Karpas-422 (cell line): ENCODE measurements at places on chromosomes 12 and 14.

DNA sequence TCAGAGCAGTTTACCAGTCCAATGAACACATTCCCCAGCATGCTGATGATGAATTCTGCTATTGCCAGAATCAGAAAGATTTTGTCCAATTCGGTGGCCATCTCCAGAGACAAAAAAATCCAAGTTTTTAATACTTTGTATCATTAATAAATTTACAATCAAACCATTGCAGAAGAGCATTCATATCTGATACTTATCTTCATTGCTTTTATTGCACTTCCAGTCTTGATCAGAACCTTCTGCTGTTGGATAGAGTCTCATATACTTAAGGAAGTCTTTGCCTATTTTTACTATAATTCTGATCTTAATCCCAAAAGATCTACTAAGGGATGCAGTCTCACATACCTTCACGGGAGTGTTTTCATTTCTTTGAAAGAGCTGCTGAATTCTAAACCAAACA lies at the start of gene TAS2R42:
TSS of gene TAS2R42 (minus strand) at position 101 of the 400 bp plus-strand sequence. CDS start at position 101, 0 bp downstream.
- no peaks in the 10 kb centered on the region for H3K36me3 ChIP-seq
- H3K4me3 ChIP-seq = no peak within 1 kb of the TSS
- no peaks in the 10 kb centered on the region for H3K4me1 ChIP-seq

DNA sequence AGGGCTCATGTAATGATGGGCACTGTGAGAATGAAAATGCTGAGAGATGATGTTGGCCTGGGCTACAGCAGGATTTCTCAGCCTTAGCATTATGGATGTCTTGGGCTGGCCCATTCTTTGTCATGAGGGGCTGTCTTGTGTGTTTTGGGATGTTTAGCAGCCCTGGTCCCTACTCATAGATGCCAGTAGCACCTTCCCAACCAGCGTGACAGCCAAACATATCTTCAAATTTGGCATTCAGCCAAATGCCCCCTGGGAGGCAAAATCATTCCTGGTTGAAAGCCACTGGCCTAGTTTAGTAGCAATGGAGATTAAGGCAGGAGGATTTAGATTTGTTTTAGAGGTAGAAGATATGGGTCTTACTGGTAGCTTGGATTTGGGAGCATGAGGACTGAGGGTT lies 26.6 kb downstream of the UBE3B start:
- H3K27me3 ChIP-seq = no peaks in the 10 kb centered on the region
- DNase-seq = no peak
- peaks cover 7% of the 10 kb centered on the region for H3K4me1 ChIP-seq
- no peak overlapping the region for H3K4me3 ChIP-seq

GRCh38 chr14:68076451-68076850 lies 256.9 kb downstream of the RAD51B start:
- H3K27me3 ChIP-seq = no peaks in the 10 kb centered on the region
- H3K36me3 ChIP-seq = no peaks in the 10 kb centered on the region
- no peak for DNase-seq
- H3K4me3 ChIP-seq = no peak overlapping the region
- no peak overlapping the region for H3K27ac ChIP-seq

- no peak overlapping the region for H3K4me3 ChIP-seq
- DNase-seq = no peak
- no peaks in the 10 kb centered on the region for H3K27me3 ChIP-seq
- no peak overlapping the region for H3K27ac ChIP-seq
- no peaks in the 10 kb centered on the region for H3K36me3 ChIP-seq
Observed at GRCh38 chr12:30546121-30546520, 149.5 kb downstream of the IPO8 start.

GRCh38 chr12:95395696-95396095 lies 78.3 kb upstream of the METAP2 start:
- no peak overlapping the region for H3K27ac ChIP-seq
- H3K4me1 ChIP-seq = peaks cover 15% of the 10 kb centered on the region
- peaks cover 8% of the 10 kb centered on the region; the same call in 1 of the 2 replicates for H3K36me3 ChIP-seq
- no peak overlapping the region for H3K4me3 ChIP-seq
- DNase-seq = no peak
- no peaks in the 10 kb centered on the region for H3K27me3 ChIP-seq

DNA sequence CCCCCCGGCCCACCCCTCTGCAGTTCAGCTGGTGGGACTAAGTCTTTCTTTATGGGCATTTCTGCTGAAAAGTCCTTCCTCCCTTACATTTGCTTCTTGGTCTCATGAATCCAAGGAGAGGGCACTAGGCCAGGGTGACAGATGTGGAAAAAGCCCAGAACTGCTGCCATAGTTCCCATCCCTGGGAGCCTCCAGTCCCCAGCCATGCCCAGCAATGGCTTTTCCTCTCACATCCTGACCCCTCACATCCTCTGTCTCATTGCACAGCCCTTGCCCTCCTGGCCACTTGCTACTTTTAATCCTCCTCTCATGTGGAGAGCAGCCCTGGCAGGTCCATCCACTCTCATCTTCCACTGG lies 122.5 kb downstream of the ZFP36L1 start:
- no peak overlapping the region for H3K4me3 ChIP-seq
- H3K27me3 ChIP-seq = no peaks in the 10 kb centered on the region
- H3K4me1 ChIP-seq = peaks cover 47% of the 10 kb centered on the region
- H3K27ac ChIP-seq = no peak overlapping the region
- DNase-seq = no peak

DNA sequence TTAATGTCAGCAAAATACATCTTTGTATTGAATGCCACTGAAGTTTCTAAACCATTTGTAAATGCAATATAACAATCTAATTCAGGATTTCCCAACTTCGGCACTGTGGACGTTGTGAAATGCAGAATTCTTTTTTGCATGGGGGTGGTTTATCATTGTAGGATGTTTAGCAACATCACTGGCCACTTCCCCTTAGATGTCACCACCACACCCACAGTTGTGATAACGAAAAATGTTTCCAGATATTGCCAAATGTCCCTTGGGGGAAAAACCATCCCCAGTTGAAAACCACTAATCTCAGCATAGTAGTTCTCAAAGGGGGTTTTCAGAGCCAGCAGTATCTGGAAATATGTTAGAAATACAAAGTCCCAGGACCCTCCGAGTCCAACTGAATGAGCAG lies 203.3 kb downstream of the NAV3 start:
- no peak overlapping the region for H3K27ac ChIP-seq
- no peak overlapping the region for H3K4me3 ChIP-seq
- DNase-seq = no peak

DNA sequence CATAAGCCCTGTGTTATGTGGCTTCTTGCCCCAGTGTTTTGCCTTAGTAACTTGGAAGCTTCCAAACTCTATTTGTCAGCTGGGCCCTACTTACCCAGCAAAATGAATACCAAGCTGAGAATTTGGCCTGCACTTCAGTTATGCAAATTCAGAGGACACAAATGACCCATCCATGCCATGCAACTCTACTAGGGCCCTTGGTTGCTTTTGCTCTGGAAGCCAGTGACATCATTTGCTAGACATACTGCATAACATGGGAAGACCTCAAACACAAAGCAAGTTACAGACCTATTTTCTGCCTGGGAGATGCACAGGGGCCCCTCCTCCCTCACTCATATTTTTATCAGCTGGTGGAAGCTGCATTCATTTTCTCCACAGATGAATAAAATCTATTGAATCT lies 90.2 kb upstream of the PPM1H start:
- H3K27me3 ChIP-seq = no peaks in the 10 kb centered on the region
- no peaks in the 10 kb centered on the region for H3K36me3 ChIP-seq
- DNase-seq = no peak
- H3K27ac ChIP-seq = no peak overlapping the region
- no peak overlapping the region for H3K4me3 ChIP-seq
- H3K4me1 ChIP-seq = peaks cover 5% of the 10 kb centered on the region

DNA sequence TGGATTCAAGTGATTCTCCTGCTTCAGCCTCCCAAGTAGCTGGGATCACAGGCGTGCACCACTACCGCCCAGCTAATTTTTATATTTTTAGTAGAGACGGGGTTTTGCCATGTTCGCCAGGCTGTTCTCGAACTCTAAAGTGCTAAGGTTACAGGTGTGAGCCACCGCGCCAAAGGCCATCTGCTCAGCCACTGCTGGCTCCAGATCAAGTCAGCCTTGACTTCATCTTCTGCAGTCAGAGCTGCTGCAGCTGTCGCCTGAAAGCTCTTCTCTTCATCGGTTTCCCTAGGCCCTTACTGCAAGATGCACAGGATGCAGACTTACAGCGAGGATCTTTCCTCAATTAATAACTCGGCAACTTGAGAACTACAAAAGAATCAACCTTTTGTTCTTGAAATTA lies 66.8 kb downstream of the CLIP1 start:
- H3K36me3 ChIP-seq = no peaks in the 10 kb centered on the region
- no peaks in the 10 kb centered on the region for H3K4me1 ChIP-seq
- H3K27ac ChIP-seq = no peak overlapping the region
- DNase-seq = no peak
- no peak overlapping the region for H3K4me3 ChIP-seq

DNA sequence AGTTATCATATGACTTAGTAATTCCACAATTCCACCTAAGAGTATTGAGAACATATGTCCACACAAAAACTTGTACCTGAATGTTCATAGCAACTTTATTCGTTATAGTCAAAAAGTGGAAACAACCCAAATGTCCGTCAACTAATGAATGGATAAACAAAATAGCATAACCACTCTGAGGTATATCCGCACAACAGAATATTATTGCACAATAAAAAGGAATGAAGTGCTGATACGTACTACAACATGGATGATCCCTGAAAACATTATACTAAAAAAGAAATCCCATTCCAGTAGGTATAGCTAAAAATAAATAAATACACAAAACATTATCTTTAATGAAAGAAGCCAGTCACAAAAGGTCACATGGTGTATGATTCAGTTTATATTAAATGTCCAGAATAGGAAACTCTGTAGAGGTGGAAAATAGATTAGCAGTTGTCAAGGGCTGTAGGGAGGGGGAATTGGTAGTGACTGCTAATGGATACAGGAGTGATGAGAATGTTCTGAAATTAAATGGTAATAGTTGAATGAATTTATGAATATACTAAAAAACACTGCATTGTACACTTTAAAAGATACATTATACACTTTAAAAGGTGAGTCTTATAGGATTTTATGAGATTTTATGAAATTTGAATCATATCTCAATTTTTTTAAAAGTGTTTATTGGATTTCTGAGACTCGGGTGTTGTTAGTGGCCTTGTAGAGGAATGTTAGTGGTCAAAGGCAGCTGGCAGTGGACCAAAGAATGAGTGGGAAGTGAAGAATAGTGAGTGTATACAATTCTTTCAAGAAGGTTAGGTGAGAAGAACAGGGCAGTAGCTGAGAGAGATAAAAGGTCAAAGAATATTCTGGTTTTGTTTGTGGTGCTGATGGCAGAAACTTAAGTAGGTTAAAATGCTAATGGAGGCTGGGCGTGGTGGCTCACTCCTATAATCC lies 36.3 kb upstream of the BAZ1A start:
- H3K4me3 ChIP-seq = no peak overlapping the region
- no peak for DNase-seq
- no peaks in the 10 kb centered on the region for H3K27me3 ChIP-seq
- H3K27ac ChIP-seq = no peak overlapping the region
- H3K4me1 ChIP-seq = peaks cover 19% of the 10 kb centered on the region

DNA sequence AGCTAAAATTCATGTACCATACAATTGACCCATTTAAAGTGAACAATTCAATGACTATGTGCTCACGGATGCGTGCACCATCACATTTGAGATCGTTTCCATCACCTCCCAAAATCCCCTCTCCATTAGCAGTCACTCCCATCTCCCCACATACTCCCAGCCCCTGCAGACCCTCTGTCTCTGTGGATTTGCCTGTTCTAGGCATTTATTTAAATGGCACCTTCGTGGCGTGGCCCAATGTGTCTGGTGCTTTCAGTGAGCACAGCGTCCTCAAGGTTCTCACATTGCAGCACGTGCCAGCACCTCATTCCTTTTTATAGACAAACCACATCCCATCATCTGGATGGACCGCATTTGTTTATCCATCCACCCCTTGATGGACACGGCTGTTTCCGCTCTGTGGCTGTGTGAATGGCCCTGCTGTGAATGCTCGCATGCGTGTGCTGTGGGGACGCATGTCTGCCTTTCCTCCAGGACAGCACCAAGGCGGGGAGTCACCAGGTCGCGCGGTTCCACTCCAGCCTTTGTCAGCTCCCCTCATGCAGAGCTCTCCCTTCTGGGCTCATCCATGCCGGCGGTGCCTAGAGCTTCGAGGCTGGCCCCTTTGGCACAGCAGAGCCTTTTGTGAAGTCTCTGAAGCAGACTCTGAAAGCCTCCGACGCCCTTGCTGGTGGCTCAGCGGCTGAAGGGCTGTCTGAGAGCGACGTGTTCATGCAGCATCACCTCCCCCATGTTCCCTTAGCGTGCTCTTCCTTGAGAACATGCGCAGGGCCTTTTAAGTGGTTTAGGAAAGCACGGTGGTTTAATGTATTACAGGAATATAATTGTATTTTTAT lies 184.4 kb downstream of the KIF26A start:
- H3K4me1 ChIP-seq = no peaks in the 10 kb centered on the region
- no peak for DNase-seq
- H3K36me3 ChIP-seq = no peaks in the 10 kb centered on the region

- DNase-seq = no peak
- no peak overlapping the region for H3K27ac ChIP-seq
- peaks cover 12% of the 10 kb centered on the region for H3K4me1 ChIP-seq
- no peaks in the 10 kb centered on the region for H3K36me3 ChIP-seq
Observed at GRCh38 chr12:66197495-66197921, 8.5 kb downstream of the IRAK3 start.

DNA sequence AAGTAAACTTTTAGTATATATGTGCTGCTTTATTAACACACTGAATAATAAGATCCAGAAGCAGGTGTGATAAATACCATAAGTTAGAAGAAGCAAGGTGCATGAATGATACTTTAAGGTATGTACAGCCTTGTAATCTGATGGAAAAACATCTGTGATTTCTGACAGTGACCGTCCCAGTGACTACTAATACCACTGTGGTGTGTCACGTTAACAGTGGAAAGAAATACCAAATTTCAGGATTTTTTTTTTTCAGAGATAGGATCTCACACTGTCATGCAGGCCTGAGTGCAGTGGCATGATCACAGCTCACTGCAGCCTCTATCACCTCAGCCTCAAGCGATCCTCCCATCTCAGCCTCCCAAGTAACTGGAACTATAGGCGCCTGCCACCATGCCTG lies 21.5 kb downstream of the SDS start:
- H3K4me3 ChIP-seq = no peak overlapping the region
- H3K27ac ChIP-seq = no peak overlapping the region
- H3K4me1 ChIP-seq = no peaks in the 10 kb centered on the region
- no peaks in the 10 kb centered on the region for H3K27me3 ChIP-seq
- H3K36me3 ChIP-seq = no peaks in the 10 kb centered on the region
